Activated CD4-positive, alpha-beta T cell treated with anti-CD3 and anti-CD28 coated beads, Interleukin-2, Interleukin-6, amounts not matched to agents 100 ng/mL and 50 ng/mL, durations not matched to agents 16 hours and 8 hours (primary cell): ENCODE measurements at places on chromosomes 5 and 9.

DNA sequence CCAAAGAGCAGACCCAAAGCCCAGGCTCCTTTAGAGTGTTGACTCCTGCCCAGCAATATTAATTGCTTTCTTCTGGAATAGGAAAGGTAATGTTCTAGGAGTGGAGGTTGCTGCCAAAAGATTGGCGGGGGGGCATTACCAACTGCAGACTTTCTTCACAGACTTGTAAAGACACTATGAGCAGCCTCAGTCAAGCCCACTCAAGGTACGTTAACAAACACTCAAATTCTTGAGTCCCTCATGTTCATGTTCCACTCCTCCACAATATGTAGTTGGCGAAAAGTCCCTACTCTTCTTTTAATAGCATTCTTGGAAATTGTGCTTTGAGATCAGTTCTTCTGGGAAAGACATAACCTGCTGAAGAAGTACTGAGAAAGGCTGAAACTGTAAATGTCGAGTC, 409.2 kb upstream of the KIF2A start:
- no peak for DNase-seq

DNA sequence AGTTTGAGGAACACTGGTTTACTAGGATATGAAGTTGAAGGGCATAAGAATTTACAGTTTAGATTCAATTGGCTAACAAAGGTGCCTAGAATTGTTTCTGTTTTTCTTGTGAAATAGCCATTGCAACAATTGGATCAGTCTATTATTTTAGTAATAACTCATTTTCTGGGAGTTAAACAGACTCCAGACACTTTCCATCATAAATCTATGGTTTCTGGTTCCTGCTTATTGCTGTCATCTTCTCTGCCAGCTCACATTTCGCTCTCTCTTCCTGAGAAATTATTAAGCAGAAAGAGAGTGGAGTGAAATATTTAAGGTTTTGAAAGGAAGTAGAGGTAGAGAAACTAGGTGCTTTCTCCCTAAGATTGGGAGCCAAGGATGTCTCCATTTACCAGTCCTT, 165.1 kb upstream of the PRR16 start:
- no peak for DNase-seq

GRCh38 chr5:171314728-171315385, 5.8 kb downstream of the TLX3 start:
- no peak for DNase-seq

- no peak for DNase-seq
These were observed 508.2 kb upstream of the WWC1 start for GRCh38 chr5:167783145-167783817.
